RPMI7951 (cell line): ENCODE measurements at places on chromosomes 4 and X.

DNA sequence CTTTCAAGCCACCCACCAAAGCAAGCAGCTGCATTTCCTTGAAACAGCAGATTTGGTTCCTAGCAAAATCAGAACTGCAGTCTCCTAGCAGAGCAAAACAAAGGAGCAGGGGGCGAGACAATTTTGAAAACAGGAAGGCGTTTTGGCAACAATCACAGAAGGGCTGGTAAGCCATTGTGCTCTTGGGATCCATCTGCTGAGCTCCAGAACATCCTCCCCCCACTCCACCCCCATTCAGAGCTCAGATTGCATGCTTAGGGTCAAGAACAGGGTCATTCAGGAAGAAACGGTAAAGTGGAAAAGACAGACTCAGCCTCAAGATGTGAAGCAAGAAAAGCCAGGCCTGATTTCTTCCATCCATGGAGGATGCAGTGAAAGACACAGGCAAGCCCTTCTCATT lies 7.6 kb upstream of the PCDH19 start:
- no peak for DNase-seq

GRCh38 chr4:155667222-155667567 lies 547 bp downstream of the GUCY1A1 start:
- peak; percentile 6 for DNase-seq

GRCh38 chrX:54785901-54786300 lies 12.2 kb downstream of the ITIH6 start:
- peak; percentile 11 for DNase-seq

DNA sequence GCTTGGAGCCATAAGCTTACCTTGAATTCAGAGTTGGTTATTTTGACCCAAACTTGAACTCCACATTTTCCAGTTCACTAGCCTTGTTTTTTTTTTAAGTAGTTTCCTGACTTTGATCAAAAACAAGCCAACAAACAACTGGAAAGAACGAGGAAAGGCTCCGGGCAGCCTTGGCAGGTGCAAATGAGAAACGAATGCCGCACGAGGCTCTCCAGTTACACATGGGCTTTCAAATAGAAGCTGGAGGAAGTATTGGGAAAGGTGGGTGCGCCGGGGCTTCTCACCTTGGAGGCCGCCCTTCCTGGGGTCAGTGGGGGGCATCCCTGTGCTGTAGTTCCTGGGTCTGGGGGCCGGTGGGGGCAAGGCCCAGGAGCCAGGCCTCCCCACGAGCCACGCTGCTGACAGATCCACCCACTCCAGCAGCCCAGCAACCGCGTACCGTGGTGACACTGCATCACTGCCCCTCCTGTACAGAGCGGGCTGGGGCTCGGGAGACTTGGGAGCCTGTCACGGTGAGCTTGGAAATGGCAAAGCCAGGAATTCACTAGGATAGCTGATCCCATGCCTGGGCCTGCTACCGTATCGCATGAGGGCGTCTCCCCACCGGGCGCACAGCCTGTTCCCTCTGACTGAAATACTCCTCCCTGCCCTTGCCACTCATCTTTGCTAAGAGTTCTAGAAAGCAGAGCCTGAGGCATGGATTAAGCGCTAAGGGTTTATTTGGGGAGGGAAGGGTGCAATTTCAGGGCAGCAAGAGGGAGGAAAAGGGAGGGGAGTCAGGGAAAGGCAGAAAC lies 50.9 kb upstream of the ADRA2C start:
- no peak for DNase-seq

DNA sequence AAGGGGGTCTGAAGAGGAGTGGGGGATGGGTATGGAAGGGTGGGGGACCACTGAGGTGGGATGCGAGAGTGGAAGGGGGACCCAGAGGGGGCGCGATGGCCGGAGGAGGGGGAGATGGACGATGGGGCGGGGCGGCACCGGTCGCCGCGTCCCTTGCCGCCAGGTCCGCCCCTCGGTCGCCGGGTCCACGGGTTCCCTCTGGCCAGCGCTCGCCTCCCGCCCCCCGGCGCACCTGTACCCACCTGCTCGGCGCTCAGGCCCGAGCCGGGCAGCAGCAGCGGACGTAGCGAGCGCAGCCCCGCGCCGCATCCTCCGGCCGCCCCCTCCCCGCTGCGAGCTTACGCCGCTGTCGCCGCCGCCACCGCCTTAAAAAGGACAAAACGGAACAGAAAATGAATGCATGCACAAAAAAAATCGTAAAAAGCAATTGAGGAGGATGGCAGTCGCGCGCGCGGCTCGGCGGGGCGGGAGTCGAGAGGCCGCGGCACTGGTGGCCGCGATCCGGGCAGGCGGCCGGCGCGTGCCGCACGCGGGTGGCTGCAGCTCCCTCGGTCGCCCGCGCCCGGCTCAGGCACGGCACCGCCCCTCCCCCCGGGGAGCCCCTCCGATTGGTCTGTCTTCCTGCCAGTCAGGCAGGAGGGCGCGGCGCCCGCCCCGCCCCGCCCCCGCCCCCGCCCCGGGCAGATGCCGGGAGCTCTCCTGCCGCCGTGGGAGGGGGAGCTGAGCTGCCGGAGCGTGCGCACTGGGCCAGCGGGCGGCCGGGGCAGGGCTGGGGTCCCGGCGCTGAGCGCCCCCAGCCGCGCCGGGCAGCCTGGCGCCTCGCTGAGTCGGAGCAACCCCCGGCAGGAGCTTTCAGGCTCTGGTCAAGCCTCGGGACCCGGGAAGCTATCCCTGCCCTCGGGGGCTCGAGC lies at the start of gene JAKMIP1:
Gene JAKMIP1, minus strand, starts transcription at position 539 of the 911 bp plus-strand sequence. CDS start 87,699 bp downstream, outside the sequence.
- no peak for DNase-seq
